ENCODE measurements at places on chromosomes 4 and X. TPM values are rescaled to one million over a fixed set of nuclear protein-coding genes. Genes with fewer than 3 reads are reported as not detected.

VAMP7 gene
- 17.0 TPM for total RNA-seq

GRCh38 chrX:97637289-97637688 is 753.6 kb downstream of the RPA4 start:
- DNase-seq, result no peak

- DNase-seq, result no peak
Observed at GRCh38 chr4:168441412-168441811, 38.9 kb downstream of the DDX60L start.

DNA sequence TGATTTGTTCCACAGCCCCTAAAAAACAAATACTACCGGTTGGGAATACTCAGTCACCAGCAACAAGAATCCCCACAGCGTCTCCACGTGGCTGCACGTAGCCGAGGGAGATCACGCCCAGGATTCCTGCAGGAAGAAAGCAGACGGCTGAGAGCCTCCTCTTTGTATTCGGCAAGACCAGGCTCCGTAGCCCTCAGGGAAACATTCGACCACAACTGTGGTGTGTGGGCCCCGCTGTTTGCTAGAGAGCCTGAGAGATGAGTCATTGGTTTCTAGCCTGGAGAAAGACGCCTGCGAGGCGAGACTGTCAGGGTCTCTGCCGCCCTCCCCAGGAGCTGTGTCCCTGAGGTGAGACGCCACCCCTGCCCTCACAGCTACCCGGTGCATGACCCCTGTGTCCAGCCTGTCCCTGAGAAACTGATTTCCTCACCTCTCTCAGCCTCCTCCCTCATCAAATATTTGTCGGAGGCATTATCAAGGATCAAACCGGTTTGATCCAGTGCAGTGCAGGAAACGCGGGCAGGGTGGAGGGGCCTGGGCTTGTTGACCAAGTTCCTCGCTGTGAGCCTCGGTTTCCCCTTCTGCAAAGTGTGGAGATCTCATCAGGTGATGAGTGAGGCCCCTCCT is 4.7 kb upstream of the S100P start:
- DNase-seq, result no peak

DNA sequence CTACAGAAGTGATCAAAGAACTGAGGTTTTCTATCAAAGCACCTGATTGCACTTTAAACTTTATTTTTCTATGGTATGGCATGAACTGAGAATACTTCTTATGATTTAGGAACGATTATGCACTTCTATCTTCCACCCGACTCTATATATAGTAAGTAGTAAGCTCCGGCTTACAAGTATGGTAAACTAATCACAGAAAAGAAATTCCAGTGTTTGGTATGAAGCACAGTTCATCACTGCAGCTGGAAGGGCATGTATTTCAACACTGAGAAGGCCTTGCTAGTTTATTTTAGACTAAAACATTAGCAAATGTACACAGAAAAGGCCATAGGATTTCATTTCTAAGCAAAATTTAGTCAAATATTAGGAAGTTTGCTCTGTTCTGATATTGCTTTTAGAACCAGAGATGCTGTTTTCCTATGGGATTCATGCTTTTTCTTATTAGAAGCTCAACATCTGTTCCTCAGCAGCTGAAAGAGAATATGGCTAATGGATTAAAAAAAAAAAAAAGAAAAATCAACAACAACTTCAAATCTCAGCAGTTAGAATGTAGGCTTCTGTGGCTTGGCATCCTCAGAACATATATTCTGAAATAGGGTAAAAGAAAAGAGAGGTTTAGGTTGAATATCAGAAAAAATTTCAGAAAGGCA is 273.5 kb downstream of the C4orf33 start:
- DNase-seq, result no peak

- DNase-seq, result no peak
Observed at GRCh38 chr4:172927096-172927814, 241.4 kb upstream of the GALNT7 start.

LRPAP1 gene
- 280 TPM for total RNA-seq

JCHAIN gene
- 4.4 TPM for total RNA-seq

BEX2 gene
- 0.75 TPM for total RNA-seq

- DNase-seq, result no peak
Observed at GRCh38 chr4:123121241-123121907, 199.0 kb upstream of the NUDT6 start.

DNA sequence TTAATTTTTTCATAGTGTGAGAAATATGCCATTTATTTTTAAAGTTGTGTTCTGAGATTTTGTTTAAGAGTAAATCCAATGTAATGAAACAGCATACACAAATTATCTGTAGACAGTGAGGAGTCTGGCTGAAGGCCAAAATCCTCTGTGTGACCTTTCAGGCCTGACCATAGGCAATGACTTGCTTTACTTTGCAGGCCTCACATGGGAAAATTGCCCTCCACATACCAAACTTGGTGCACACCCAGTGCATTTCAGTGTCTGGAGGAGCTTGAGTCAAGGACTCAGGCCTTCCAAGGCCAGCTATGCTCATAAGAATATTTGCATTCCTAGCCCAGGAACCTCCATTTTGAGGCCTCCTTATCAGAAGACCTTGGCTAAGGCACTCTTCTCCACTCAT is 430.1 kb downstream of the GABRG1 start:
- no peak for DNase-seq

DNA sequence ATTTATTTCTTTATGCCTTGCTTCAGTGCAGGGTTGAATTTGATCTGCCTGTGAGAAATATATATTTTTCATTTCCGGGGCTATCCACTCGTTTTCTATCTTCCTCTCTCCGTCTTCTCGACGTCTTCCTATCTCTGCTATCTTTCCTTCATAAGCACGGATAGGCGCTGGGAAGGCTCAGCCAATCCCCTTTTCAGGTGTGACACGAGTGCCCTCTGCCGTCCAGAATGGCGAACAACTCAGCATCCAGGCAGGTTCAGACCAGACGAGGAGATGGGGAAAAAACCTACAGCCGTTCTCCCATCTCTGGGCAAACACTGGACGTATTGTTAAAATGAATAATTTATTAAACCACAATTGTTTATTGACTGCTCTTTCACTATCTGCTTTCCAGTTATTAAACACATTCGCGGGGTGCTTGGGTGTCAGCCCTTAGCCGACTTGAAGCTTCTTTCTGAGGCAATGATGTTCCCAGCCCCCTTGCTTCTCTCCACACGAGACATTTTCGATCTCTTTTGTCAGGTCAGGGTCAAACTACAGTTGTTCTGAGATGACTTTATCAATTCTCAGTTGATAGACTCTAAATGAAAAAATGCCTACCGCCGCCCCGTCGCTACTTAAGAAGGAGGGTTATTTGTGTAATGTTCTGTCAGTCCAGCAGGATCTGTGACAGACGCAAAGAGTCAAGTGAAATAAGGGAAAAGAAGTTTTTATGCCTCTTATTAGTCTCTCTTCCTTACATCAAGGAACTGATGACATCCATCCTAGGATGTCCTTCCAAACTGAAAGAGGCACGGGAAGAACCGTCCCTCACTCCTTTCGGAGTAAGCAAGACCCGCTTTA is 96.3 kb upstream of the NOCT start:
- DNase-seq, result peak; percentile 84
